Hematopoietic multipotent progenitor cell (in vitro differentiated cells): ENCODE measurements at places on chromosomes 13 and 19. TPM values are rescaled to one million over a fixed set of nuclear protein-coding genes. Genes with fewer than 3 reads are reported as not detected.

The SHC2 gene
- under 0.01 TPM for total RNA-seq

The RUBCNL gene
- total RNA-seq: 1.6 TPM

The TNNI3 gene
- total RNA-seq: not detected

The AKAP11 gene
- 6.7 TPM for total RNA-seq

The DAND5 gene
- total RNA-seq: under 0.01 TPM

The POLR2E gene
- total RNA-seq: 107 TPM

The SIPA1L3 gene
- 43.4 TPM for total RNA-seq

The NALCN gene
- total RNA-seq: not detected

The PRTN3 gene
- 34.7 TPM for total RNA-seq

The CYP2B6 gene
- total RNA-seq: not detected

The CGB8 gene
- total RNA-seq: not detected

The EBI3 gene
- 0.27 TPM for total RNA-seq

The CACNA1A gene
- total RNA-seq: 0.54 TPM

The LRG1 gene
- 0.54 TPM for total RNA-seq

The MAST1 gene
- 7.3 TPM for total RNA-seq

The TTC9B gene
- under 0.01 TPM for total RNA-seq

The CPAMD8 gene
- 0.81 TPM for total RNA-seq

The KIR2DL1 gene
- total RNA-seq: not detected

The SYNGR4 gene
- total RNA-seq: not detected

The ZNF729 gene
- total RNA-seq: not detected

The WDR87 gene
- not detected for total RNA-seq

The ICAM4 gene
- 66.0 TPM for total RNA-seq

The MAP1S gene
- 52.2 TPM for total RNA-seq

The PRR22 gene
- 2.2 TPM for total RNA-seq

The CEACAM7 gene
- total RNA-seq: not detected

The CCDC169 gene
- total RNA-seq: 1.3 TPM

The WDR62 gene
- total RNA-seq: 5.9 TPM

The LHB gene
- not detected for total RNA-seq

The S1PR4 gene
- 331 TPM for total RNA-seq

The SDHAF1 gene
- 34.7 TPM for total RNA-seq

The ZNF90 gene
- 3.0 TPM for total RNA-seq

The RAP2A gene
- total RNA-seq: 15.9 TPM

The ZNF541 gene
- under 0.01 TPM for total RNA-seq

The RASAL3 gene
- total RNA-seq: 66.8 TPM

The C1QTNF9B gene
- total RNA-seq: not detected

The ZNF563 gene
- total RNA-seq: 1.6 TPM

The CCL25 gene
- 0.27 TPM for total RNA-seq

The GRIN3B gene
- total RNA-seq: 0.81 TPM

The LYPD5 gene
- total RNA-seq: 3.5 TPM

The CLDND2 gene
- not detected for total RNA-seq

The KASH5 gene
- total RNA-seq: 0.27 TPM

The DLL3 gene
- total RNA-seq: 0.27 TPM

The CEACAM3 gene
- total RNA-seq: 0.27 TPM

The TMC4 gene
- total RNA-seq: under 0.01 TPM

The IFNL1 gene
- not detected for total RNA-seq

The KLK2 gene
- total RNA-seq: not detected

The CRLF1 gene
- total RNA-seq: not detected

The ZNF112 gene
- 1.1 TPM for total RNA-seq

The CLEC17A gene
- total RNA-seq: 0.81 TPM

The TEX29 gene
- not detected for total RNA-seq

The CALM3 gene
- 76.2 TPM for total RNA-seq

The WDR83 gene
- 14.8 TPM for total RNA-seq

The ACER1 gene
- total RNA-seq: under 0.01 TPM

The MEIS3 gene
- total RNA-seq: under 0.01 TPM

The NTN5 gene
- total RNA-seq: 1.6 TPM

The PPM1N gene
- total RNA-seq: 1.9 TPM
